Stimulated activated CD4-positive, alpha-beta T cell treated with anti-CD3 and anti-CD28 coated beads, Interleukin-12 subunit alpha, Interleukin-12 subunit beta, amount 100 ng/mL, for 24 hours (primary cell): ENCODE measurements at places on chromosomes 2 and 18.

GRCh38 chr2:172777431-172777830 lies 41.8 kb downstream of the RAPGEF4 start:
- no peak for DNase-seq

GRCh38 chr18:12262748-12263147 lies 8.6 kb downstream of the CIDEA start:
- no peak for DNase-seq

- DNase-seq, result no peak
Measured at GRCh38 chr2:217933617-217933993, 69.2 kb downstream of the TNS1 start.

- DNase-seq, result no peak
Measured at GRCh38 chr18:52826994-52827393, 487.0 kb downstream of the DCC start.

DNA sequence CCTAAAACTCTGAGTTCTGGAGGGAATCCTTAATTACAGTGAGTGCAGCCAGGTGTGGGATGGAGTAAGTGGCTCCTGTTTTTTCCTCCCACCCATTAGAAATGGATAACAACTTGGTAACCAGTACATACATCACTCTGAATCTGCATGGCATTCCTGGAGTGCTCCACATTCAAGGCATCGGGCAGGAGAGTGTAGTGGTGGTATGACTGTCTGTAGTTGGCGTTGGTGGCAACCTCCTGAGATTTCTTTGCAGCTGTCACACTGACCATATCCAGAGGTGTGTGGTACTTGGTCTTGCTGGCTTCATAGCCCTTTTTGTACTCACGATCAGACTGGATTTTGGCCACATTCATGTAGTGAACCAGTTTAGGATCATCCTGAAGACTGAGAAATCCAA lies 68.3 kb downstream of the NEB start:
- no peak for DNase-seq

- no peak for DNase-seq
Measured at GRCh38 chr2:113012436-113013335, 7.4 kb downstream of the IL36A start.

DNA sequence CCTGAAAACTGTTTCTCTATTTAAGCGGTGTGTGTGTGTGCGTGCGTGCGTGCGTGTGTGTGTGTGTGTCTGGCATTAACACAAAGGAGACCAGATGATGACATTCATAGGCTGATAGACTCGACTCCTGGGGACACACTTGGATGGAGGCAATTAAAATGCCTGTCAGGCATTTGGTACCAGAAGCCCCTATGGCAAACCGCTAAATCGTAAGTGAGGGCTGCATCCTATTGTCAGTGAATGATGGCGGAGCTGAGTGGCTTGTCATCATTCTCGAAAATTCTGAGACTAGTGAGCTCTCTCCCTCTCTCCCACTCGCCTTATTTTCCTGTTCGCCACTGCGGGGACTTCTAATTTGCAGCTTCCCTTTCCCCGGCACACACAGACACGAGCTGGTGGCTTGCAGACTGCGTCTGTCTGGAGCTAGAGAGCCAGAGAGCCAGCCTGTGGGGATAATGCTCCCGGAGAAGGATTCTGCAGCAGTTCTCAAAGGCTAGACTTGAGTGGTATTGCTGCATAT lies 155.4 kb downstream of the MAP2 start:
- DNase-seq, result no peak

- DNase-seq, result no peak
Measured at GRCh38 chr18:44410740-44411139, 269.9 kb upstream of the SETBP1 start.

DNA sequence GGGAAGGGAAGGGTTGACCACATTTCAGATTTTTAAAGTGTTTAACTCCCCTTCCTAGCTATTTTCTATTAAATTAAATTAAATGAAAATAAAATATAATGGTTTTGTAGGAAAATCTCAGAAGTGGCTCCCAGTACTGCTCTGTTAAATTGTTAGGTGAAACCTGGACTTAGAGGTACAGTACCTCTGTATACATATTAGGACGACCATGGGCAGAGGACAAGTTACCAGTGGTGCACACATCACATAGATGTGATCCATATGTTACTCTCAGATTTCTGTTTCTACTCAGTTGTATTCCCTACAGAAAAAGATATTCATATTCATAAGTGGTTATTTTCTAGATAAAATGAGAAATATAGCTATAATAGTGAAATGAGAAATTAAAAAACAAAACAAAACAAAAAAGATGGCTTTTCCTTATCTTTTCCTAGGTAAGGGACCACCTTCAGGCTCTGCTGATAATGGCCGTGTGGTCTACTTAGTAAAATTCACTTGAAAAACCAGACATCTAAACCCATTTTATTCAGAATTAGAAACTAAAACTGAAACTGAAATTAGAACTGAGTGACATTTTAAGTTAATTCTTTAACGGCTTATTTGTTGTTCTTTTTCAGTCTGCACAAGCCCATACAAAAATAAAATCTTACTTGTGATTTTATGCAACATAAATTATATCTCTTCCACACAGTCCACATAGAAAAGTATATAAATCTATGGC lies 832.5 kb upstream of the CHAC2 start:
- no peak for DNase-seq

DNA sequence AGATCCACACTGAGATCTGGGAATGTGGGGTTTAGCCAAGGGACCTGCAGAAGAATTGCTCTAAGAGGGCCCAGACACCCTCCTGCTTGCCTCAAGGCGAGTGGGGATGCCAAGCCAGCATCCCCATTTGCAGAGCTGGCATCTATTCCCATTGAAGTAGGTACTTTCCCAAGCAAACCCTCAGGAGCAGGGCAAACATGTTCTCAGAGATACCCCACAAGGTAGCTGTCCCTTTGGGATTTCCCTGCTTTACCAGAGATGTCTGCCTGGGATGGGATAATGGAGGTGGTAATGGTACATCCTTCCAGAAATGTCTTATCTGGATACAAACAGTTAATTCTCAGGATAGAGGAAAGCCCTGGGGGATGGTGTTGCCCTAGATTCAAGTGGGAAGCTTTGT lies 51.2 kb downstream of the GYPC start:
- no peak for DNase-seq
